Activated T-helper 1 cell treated with anti-CD3 and anti-CD28 coated beads, Interleukin-2, amount 50 U/mL, for 16 hours (primary cell): ENCODE measurements at places on chromosomes 2 and 18.

- no peak for DNase-seq
Observed at GRCh38 chr2:120012363-120012762, 514 bp upstream of the EPB41L5 start.

DNA sequence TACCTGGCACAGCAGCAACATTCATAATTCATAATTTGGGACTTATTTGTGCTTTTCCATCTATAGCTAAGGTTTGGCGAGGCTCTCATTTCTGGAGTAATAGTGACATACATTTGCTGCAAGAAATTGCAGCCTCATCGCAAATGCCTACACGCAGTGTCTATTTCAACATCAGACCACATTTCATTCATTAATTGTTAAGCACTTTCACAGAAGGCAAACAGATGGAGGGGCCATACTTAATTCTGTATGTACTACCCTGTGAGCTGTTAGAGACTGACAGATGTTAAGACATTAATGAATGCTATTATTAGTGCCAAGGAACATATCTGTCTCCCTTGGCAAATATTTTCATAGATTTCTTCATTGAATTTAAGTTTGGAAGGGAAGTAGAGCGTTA, 125.7 kb downstream of the UXS1 start:
- DNase-seq: no peak

DNA sequence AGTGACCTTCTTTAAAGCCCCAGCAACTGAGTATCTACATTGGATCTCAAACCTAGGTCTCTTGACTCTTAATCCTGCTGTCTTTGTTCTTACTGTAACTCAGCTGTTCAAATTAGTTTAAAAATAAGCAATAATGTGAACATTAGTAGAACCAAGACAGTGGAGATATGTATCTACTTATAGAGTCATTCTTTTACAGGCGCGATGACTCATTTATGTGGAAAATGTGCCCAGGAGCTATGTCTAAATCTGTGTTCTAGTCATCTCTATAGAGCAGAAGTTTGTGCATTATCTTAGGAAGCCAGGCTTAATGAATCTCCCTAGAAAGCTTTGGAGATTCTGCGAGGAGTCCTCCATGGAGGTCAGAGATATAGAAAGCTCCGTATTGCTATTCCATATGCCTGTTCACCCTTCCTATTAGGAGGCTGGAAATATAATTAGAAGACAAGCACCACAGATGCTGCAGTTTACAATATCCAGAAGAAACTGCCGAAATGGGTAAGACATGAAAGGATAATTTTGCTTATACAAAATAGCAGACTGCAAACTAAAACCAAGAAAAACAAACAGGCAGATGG, 211.6 kb downstream of the TRIB2 start:
- DNase-seq: no peak

- DNase-seq: no peak
Observed at GRCh38 chr2:238973038-238973739, 125.3 kb downstream of the TWIST2 start.

GRCh38 chr2:119028327-119029174, 86.6 kb downstream of the MARCO start:
- DNase-seq: no peak

- no peak for DNase-seq
Observed at GRCh38 chr18:52995875-52996274, 655.9 kb downstream of the DCC start.

- no peak for DNase-seq
Observed at GRCh38 chr2:217279140-217279539, 419.3 kb upstream of the TNP1 start.

DNA sequence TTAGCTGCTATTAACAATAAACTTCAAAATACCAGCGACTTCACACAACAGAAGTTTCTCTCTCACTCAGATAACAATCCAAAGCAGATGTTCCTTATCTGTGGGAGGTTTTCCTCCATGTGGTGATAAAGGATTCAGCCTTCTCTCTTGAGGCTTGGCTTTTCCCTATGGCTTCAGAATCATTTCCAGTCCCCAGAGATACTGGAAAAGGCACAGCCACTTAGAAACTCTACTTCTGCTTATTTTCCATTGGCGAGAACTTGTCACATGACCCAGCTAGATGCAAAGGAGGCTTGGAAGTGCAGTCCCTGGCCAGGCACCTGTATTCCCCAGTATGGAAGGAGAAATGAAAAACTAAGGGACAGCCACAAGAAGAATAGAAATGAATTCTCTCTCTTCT, 344.8 kb downstream of the MTX2 start:
- no peak for DNase-seq

- DNase-seq: no peak
Observed at GRCh38 chr2:111135910-111136297, 15.2 kb downstream of the BCL2L11 start.

- DNase-seq: no peak
Observed at GRCh38 chr2:170986566-170987258, 57.7 kb downstream of the GORASP2 start.

DNA sequence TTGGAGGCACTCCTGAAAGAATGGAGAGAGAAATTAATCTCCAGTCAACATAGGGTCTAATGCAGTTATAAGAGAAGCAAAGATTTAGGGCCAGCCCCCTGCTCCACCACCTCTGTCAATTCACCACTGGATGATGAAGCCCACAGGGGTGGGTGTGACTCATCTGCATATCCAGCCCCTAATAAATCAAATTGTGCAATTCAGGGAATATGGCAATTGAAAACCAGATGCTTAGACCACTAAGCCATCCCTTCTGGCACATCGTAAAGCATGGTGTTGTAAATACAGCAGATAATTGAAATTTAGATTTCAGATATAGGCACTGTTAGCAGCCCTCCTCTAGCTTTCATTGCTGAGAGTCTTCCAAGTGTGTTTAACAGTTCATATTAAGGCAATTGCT, 541.4 kb downstream of the PARD3B start:
- DNase-seq: no peak

- no peak for DNase-seq
Observed at GRCh38 chr2:126699018-126699417, 43.1 kb downstream of the GYPC start.

DNA sequence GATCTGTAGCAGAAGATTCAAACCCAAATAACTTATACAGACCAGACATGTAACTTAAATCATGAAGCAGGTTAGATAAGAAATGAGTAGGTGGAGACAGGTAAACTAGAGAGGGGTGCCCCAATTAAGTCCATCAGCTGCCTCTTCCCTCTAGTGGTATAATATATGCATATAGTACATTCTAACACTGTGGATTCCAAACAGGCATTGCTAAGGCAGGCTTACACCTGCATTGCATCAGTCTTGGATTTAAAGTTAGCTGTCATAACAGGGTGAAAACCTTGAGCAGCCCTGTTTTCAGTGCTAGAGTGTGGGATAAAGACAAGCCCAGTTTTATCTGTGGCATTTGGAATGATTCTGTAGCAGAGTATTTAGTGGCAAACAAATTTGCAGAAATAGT, 63.4 kb downstream of the NYAP2 start:
- DNase-seq: no peak

GRCh38 chr2:113054066-113054465, 1.4 kb upstream of the IL36B start:
- no peak for DNase-seq

DNA sequence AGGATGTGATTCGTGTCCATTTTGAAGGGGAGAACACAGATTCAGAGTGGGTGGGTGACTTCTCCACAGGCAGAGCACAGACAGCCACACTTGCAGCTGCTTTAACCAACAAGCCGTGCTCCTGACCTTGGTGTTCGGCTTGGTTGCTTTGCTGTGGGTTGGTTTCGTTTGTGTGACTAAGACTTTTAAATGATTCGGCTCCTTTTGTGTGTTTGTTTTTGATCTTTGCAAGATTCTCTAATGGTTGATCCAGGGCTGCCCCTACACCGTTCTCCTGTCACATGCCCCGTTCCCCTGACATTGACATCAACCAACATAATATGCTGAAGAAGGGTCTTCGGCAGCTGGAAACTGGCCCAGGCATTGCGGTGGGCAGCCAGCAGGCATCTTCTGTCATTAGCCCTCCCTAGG, 95.9 kb upstream of the MBOAT2 start:
- no peak for DNase-seq

DNA sequence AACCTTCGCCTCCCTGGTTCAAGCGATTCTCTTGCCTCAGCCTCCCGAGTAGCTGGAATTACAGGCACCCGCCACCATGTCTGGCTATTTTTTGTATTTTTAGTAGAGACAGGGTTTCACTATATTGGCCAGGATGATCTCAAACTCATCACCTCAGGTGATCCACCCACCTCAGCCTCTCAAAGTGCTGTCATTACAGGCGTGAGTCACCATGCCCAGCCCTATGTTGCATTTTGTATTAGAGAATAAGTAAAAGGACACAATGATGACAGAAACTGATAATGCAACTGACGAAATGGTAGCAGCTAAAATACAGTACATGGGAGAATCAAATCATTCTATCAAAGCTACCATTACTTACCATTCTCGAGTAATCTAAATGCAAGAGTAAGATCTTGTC, 276.7 kb downstream of the DSEL start:
- no peak for DNase-seq

- no peak for DNase-seq
Observed at GRCh38 chr2:69689969-69690368, 46.4 kb upstream of the AAK1 start.

DNA sequence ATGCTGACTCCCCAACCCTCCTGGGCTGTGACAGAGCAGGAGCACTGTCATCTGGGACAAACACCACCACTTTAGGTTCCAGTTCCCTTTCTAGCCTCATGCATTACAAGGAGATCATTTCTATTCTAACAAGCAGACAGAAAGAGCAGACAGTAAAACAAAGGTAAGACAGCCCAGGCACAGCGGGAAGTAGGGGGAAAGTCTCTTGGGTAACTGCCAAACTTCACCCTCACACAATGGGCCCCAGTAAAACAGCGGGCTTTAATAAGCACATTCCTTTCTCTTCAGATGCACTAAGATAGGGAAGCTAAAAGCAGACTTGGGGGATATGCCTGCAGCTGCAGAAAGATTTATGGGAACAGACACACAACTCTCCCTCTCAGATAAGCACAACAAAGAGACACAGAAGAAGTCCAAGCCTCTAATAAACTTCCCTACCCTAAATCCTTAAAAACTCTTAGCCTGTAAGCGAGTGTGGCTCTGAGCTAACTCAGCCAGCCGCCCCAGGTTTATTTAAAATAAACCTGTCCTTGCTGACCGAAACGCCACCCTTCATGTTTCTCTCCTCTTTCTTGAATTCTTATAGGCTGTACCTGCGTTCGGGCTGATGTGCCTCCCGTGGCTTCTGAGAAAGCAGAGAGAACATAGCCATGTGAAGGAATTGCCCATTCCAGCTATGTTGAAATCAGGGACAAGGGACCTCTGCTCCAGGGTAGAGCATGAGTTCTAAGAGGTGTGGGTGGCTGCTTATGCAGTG, 726.8 kb upstream of the DDX18 start:
- DNase-seq: no peak

DNA sequence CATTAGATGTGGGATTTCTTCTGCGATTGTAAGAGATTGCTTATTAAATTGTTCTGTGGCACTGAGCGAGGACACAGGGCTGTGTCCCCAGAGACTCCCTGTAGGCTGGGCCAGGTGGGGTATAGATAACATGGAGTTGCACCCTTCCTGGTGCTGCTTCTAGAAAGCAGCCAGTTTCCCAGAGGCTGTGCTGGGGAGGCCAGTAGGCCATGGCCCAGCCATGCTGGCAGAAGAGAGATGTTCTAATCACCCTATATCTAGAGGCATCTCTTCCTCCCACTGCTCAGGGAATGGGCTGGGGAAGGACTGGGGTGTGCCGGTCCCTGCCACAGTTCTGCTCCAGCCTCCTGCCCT, 66.9 kb downstream of the HS1BP3 start:
- DNase-seq: no peak

DNA sequence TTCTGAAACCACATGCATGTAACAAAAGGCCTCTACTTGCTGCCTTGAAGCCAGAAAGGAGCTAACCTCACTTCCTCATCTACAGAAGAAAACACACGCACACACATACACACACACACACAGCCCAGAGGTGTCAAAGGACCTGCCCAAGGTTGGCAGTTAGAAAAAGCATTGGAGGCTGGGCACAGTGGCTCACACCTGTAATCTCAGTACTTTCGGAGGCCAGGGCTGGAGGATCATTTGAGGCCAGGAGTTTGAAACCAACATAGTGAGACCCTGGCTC, 125.9 kb upstream of the RNF152 start:
- DNase-seq: no peak

DNA sequence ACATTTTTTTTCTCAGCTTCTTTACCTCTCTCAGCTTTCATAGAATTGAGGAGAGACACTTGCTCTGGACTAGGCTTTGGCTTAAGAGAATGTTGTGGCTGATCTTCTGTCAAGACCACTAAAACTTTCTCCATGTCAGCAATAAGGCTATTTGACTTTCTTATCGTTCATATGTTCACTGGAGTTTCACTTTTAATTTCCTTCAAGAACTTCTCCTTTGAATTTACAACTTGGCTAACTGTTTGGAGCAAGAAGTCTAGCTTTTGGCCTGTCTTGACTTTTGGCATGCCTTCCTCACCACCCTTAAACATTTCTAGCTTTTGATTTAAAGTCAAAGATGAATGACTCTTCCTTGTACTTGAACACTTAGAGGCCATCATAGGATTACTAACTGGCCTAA, 104.4 kb upstream of the SLC39A10 start:
- no peak for DNase-seq

- no peak for DNase-seq
Observed at GRCh38 chr2:136386046-136386445, 268.1 kb upstream of the CXCR4 start.

DNA sequence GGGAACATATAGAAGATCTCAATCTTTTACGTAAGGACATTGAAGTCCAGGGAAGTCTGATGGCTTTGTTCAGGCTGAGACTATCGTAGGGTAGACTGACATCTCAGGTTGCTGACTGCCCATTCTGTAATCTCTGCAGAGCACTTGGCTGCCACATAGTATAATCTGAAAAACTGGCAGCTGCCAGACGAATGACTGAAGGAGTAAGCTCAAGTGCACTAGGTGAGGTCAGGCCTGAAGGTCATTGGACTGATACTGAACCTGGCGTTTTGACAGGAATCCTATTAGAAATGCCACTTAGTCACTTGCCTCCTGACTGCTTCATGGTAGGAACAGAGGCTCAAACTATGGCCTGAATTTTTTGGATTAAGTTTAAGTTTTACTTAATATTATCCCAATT, 23.5 kb downstream of the GPD2 start:
- no peak for DNase-seq

GRCh38 chr18:25322806-25323205, 29.2 kb downstream of the ZNF521 start:
- DNase-seq: no peak

DNA sequence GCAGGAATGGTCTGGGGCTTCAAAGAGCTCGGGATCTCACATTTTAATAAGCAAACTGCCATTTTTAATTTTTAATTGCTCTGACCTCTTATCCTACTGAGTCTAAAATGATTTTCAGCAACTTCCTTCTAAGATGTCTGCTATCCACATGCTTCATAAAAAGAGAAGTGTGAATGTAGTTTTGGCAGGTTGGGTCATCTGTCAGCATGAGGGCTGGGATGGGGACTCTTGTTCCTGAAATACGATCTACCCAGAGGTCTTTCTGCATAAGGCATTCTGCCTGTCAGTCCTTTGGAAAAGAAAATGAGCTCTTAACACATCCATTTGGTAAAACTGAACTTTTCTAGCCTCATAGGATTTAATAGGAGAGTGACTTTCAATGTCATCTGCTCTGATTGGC, 252.8 kb upstream of the APCDD1 start:
- DNase-seq: no peak

GRCh38 chr2:37615804-37616676, 55.4 kb downstream of the CDC42EP3 start:
- peak; percentile 28 for DNase-seq
